AML-193 (cell line): ENCODE measurements at places on chromosomes 1 and 21.

GRCh38 chr1:72050551-72050950 is 231.8 kb downstream of the NEGR1 start:
- DNase-seq = no peak

- no peak for DNase-seq
Observed at GRCh38 chr1:108034396-108034795, 69.4 kb upstream of the VAV3 start.

DNA sequence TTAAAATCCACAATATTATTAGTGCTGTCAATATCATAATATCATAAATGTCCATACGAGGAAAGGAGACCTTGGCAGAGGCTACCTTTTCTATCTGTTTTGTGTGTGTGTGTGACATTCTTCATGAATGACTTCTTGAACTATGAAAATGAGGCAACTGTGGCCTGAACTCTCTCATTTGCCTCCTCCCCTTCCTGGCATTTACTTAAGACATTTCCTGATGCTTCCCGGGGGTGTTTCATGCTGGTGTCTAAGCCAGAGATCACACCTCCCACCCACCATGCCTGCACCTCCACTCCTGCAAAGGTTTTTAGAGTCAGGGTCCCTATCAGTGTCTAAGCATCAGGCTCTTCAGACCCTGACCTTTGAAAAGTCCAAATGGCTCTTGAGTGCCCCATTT is 420.9 kb downstream of the KIF26B start:
- DNase-seq = no peak

GRCh38 chr1:83086346-83086745 is 912.6 kb downstream of the TTLL7 start:
- no peak for DNase-seq

DNA sequence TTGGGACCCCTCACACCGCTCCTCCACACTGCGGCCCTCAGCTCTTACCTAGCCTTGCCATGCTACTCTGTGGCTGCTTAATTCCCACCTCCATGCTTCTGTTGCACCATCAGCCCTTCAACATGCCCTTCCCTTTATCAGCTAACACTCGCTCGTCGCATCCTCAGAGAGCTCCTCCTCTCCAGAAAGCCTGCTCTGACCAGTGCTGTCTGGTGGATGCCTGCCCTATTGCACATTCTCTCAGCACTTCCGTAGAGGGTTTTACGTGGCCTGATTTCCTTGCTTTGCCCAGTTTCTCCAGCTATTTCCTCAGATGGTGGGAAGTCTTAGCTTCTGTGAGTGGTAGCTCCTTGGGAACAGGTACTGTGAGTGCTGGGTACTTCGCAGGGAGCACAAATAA is 10.3 kb upstream of the LAD1 start:
- no peak for DNase-seq

- DNase-seq = no peak
Observed at GRCh38 chr1:47727697-47728085, 269.5 kb downstream of the TRABD2B start.

- DNase-seq = no peak
Observed at GRCh38 chr1:215754112-215754511, 187.0 kb downstream of the KCTD3 start.

- no peak for DNase-seq
Observed at GRCh38 chr1:35407743-35408142, 139.2 kb downstream of the ZMYM4 start.

- peak; percentile 74 for DNase-seq
Observed at GRCh38 chr1:51627672-51628071, 10.8 kb downstream of the OSBPL9 start.

DNA sequence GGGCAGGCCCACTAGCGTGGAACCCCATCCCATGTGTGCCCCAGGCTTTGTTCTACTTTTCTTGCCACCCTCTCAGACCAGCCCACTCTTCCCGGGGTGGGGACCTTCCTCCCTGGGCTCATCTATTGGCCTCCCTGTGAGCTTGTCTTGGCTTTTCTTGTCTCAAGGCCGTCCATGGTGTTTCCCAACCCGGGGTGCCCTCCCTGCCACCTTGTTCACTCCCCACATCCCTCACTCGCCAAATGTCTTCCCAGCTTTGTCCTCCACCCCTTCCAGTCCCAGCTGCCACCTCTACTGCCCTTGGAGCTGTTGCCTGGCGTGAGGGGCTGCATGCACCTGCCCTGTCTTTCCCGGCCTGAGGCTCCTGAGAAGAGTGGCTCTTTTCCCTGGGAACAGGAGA is 18.4 kb downstream of the LRRC71 start:
- DNase-seq = no peak

DNA sequence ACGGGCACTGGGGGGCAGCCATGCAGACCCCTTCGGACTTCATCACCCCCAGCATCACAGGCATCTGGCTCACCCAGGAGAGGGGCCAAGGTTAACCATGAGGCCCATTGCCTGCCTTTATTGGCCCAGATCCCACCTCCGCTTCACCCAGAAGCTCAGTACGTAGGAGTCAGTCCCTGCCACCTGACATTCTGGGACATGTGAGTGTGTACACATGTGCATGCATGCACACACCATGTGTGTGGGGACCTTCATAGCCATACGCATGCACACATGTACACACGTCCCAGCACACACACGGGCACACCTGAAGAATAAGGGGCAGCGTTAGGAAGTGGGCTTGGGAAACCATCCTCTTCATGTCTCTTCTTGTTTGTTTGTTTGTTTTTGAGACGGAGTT is 24.1 kb upstream of the TRAPPC10 start:
- no peak for DNase-seq

GRCh38 chr21:45262041-45262581 is 25.6 kb downstream of the POFUT2 start:
- no peak for DNase-seq

DNA sequence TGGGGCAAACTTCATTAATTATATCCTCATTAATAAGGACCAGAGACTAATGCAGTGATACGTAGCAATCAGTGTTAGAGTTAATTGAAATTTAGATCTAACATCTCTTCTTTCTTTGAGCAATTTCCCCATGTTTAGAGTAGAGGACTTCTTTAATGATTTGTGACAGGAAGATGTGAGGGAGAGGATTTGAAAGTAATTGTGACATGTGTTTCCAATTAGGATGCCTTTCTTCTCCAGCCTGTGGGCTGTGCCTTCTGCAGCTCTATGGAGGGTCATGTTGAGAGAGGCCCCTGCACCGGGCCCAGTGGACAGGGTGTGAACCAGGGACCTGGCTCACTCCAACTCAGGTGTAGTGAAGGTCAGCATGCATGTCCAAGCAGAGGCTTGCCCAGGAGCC is 103.0 kb downstream of the GREM2 start:
- DNase-seq = no peak

DNA sequence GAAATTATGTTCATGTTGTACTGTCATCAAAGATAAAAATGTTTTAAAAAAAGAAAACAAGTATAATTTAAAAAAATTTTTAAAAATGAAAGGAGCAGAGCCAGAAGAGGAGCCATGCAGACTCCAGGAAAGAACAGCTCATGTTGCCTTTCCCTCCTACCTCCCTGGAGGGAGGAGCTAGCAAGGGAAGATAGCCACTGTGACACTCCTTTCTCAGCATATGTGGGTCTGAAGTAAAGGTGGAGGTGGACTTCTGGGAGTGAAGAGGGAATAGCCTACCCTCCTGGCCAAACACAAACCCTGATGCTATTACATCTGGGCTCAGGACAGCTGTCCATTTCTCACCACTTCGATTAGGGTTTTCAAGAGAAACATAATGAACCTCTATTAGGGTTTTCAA is 54.2 kb downstream of the SLC2A1 start:
- no peak for DNase-seq

- DNase-seq = no peak
Observed at GRCh38 chr1:44757420-44757819, 17.8 kb downstream of the KIF2C start.

- no peak for DNase-seq
Observed at GRCh38 chr1:208433971-208434370, 189.8 kb upstream of the PLXNA2 start.

GRCh38 chr1:225607355-225607754 is 45.6 kb downstream of the ENAH start:
- no peak for DNase-seq

DNA sequence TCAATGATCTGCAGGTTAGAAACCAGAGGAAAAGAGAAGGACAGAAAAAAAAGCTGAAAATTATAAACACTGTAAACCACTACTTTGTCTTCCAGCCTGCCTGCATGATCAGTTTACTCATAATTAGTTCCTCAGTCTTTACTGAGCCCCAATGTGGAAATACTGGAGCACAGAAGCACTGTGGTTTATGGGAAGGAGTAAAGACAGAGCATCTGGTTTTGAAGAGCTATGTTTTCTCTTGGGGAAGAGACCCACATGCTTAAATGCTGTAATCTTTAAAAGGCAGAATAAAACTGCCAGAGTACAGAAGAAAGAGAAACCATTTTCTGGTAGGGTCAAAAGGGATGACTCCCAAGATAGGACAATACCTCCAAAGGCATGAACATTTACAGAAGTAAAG is 159.0 kb upstream of the ZNHIT6 start:
- DNase-seq = no peak

DNA sequence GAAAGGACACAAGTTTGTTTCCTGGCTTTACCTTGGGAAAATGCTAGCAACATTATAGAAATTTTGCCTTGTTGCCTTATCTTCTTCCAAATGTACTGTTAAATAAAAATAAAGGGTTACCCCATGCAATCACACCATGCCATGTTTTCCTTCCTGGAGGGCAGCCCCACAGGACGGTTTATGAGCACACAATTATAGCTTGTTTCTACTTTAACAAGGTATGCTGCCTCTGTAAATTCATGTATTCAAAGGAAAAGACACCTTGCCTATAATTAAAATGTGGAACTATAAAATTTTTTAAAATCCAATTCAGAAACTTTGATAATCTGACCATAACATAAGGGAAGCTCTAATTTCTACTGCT is 63.4 kb downstream of the CAPN2 start:
- DNase-seq = no peak

DNA sequence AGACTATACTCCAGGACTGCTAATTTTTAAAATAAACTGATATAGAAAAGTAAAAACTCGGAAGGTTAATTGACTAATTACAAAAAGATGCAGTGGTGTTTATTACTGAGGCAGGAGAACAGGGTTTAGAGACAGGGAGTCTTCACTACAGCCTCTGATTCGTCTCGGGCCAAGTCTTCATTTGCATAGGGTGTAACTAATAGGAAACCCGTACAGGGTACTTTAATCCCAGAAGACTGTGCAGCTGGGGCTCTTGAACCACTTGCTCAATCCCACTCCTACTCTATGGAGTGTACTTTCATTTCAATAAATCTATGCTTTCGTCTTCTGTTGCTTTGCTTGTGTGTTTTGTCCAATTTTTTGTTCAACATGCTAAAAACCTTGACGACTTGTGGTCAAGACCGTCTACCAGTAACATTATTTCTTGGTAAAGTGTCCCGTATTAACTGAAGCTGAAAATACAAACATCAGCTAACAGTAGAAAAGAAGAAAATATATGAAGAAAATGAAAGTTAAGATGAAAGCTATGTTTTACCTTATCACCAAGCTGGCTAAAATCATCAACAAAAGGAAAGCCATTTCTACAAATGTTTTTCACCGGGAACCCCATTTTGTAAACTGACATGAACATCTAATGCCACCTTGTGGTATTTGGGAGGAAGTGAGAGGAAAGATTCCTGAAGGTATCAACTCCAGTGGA is 8.0 kb downstream of the SDHB start:
- peak; percentile 44 for DNase-seq

DNA sequence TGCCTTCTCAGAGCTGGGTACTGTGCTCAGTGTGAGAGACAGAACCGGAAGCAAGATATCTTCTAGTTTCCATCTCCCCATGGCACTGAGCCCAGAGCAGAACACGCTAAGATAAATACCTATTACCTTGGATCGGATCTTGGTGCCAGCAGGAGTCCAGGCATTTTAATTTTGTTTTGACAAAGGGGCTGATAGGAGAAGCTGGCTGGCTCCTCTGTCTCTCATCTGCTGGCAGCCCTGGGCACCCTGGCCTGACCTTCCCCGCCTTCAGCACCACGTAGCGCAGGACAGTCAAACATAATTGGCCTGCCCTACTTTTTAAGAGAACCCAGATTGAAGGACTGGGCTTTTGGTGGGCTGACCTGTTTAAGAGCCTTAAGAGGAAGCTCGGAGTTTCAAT is 160.7 kb upstream of the KLHDC7A start:
- DNase-seq = no peak

GRCh38 chr1:24928689-24929397 is 1.2 kb downstream of the RUNX3 start:
- peak; percentile 33 for DNase-seq

GRCh38 chr1:234893725-234894630 is 234.7 kb downstream of the TOMM20 start:
- no peak for DNase-seq

DNA sequence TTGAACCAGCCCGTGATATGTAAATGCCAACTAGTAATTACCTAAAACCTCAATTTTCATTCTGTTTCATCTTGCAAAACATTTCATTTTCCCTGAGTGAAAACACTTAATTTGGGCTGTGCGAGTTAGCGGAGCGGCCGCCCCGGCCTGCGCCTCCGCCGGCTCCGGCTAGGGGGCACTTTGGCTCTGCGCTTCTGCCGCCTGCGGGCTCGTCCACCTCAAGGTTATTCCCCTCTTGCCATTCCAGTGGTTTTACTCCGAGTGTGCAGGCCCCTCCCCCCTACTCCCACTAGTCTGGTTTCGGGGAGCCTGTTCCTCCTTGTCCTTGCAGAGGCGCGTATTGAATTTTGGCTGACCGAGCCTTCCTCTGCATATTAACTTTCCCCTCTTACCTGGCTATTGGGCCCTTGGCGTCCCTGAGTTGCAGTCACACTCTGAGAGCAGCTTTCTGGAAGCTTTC is 55.6 kb downstream of the PEX14 start:
- DNase-seq = no peak

DNA sequence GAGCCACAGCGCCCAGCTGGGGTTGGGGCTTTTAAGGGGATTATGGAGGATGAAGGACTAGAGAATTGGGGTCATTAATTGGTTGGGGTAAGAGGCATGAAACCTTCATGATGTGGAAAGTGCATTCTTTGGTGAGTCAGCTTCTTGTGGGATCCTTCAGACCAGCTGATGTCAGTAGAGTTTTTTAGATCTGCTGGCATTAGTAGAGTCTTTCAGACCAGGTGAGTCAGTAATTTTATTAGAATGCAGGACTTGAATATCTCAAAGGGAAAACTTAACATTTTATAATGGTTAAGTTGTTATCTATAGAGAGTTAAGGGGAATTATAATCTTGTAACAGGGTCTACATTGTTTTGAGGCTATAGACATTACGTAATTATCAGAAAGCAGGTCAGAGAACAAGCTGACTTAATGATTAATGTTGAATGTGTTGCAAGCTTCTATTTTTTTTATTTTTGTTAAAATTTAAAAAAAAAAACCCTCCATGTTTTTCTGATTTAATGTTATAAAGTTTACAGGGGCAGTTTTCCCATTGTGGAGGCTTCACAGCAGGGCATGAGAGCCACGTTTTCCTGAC is 160.9 kb upstream of the FMN2 start:
- DNase-seq = no peak

GRCh38 chr1:87203904-87204303 is 124.8 kb upstream of the LMO4 start:
- DNase-seq = no peak

DNA sequence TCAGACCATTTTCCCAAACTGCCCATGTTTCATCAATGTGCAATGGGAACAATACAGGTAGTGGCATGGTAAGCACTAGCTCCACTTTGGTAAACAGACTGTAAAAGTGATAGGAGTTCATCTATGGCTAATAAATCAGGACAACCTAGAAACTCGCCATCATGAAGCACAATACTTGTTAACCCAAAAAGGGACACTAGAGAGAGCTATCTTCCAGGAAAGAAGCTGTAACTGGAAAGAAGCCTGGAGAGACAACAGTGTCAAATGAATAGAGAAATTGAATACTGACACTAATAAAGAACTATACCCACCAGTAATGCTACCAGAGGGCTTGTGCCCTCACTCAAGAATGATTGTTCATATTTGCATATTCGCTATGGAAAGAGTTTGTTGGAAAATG is 164.7 kb upstream of the RGS18 start:
- peak; percentile 56 for DNase-seq
